ENCODE measurements at places on chromosomes 3 and 15.

- no peak for DNase-seq
These were observed 161.7 kb upstream of the ZNF385D start for GRCh38 chr3:21912711-21913110.

DNA sequence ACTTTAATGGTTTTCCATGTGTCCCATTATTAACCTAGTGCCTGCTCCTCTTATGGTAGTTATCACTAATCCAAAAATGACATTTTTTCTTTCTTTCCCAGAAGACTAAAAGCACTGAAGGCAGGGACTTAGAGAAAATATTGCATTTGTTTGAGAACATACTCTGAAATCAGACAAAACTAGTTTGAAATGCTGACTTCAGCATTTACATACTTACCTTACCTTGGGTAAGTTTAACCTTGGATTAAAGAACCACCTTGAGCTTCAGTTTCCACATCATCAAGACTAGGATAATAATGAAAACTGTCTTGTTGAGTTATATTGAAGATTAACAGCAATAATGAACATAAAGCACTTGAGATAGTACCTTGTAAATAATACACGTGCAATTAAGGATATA is 413.0 kb downstream of the SOX2 start:
- DNase-seq, result no peak

GRCh38 chr3:47892286-47893040 is 89.5 kb downstream of the DHX30 start:
- no peak for DNase-seq

- no peak for DNase-seq
These were observed 311.3 kb downstream of the PLCL2 start for GRCh38 chr3:17195856-17196604.

DNA sequence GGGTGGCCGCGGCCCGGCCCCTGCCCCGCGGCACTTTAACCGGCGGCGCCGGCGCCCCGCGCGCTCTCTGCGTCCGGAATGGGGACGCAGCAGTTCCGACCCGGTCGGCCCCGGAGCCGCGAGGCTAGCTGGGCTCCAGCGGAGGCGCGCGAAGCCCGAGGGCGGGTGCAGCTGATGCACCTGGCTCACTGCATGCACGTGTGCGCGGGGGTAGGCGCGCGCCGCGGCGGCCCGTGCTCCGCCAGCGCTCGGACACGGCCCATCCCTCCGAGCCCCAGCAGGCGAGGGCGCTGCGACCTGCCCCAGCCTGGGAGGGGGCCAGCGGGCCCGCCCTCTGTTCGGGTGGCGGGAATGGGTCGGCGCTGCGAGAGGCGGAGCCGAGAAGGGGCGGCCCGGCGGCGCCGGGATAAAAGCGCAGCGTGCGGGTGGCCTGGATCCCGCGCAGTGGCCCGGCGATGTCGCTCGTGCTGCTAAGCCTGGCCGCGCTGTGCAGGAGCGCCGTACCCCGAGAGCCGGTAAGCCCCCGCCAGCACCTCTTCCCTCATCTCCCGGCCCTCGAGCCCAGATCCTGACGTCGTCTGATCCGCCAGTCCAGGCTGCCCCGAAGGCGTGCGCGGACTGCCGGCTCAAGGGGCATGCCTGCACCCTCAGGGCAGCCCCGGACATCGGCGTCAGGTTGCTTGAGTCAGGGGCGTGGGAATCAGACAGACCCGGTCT is at the start of the genes CHDH and IL17RB:
CHDH (minus strand) TSS at position 286 of the 717 bp plus-strand sequence. CDS start 22,411 bp downstream, outside the sequence.
IL17RB (plus strand) TSS at position 435 of the 717 bp plus-strand sequence; CDS start at position 456, 21 bp downstream.
- DNase-seq, result no peak

DNA sequence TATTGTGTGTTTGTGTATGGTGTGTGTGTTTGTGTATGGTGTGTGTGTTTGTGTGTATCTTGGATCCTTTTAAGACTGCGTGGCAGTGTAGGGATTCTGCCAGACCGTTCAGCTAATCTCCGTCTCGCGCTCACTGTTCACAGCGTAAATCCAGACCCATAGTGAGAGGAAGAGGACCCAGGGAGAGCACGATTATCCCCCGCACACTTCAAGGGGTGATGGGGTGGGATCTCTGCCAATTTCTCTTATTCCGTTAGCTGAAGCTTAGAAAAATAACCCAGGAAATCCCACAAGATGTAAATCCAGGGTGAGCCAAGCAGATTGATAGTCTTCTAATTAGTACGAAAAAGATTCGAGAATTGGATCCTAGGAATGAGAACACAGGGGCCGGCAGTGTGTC is 381.2 kb downstream of the GABRG3 start:
- DNase-seq, result no peak

GRCh38 chr3:125431912-125432790 is 57.0 kb upstream of the ZNF148 start:
- no peak for DNase-seq

DNA sequence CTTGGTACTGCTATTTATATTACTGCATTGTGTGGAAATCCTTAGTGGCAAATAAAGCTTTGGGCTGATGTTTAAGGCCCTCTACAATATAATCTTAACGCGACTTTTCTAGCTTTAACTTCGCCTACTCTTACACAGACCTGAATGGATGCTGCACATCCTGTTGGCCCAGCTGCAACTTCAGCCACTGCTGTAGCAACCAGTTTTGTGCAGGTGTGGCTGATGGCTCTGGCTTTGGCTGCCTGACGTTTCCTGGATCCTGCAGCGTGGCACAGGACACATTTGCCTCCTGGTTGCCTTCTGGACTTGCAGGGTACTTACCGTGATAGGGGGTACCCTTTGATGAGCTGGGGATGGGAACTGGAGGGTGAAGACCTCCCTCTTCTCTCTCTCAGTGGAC is 20.2 kb upstream of the ERICH6 start:
- no peak for DNase-seq

DNA sequence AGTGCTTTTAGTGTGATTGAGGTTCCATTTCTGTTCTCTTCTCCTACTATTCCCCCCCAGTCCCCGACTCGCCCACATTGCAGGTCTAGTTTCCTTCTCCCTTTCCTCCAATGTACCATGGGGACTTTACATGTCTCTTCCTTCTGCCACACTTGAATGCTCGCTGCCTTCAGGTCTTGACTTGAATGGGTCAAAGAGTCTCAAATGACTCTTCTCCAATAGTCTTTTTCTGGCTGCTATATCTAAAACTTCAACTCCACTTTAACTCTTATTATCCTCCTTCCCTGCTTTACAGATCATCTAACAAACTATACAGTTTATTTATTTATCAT is 213.9 kb upstream of the SLC2A2 start:
- no peak for DNase-seq

DNA sequence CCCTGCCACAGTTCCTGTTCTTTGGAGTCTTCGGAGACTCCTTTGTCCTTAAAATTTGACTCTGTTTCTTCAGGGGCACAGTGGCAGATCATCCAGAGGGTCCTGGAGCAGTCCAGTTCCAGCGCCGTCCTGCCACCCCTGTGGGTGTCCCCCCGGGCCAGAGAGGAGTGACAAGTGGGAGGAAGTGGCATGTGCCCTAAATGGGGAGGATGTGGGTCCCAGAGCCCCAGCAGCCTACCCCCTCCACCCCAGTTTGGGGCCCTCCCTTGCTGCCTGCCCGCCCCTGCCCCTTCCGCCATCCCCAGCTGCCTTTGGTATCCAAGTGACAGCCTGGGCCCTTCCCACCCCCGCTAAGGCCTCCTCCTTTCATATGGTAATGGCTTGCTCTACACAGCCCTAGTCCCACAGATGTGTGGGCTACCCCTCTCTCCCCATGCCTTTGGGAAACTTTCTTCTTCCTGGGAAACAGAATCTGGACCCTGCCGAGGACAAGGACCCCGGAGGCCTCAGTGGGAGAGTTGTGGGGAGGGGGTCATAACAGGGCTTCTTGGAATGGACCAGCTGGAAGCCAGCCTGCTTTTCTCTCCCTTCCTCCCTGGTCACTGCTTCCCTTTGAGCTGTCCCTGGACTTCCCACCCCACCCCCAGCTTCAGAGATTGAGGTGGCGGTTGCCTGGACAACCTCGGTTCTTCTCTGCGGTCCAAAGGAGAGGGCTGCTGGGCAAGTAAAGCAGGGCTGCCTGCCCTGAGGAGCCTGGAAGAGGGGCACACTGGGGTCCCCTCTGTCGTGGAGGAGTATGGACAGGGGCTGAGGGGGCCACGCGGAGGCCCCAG is 43.2 kb downstream of the KLHL25 start:
- no peak for DNase-seq

- no peak for DNase-seq
These were observed 278.0 kb downstream of the ZBBX start for GRCh38 chr3:167102071-167102470.

DNA sequence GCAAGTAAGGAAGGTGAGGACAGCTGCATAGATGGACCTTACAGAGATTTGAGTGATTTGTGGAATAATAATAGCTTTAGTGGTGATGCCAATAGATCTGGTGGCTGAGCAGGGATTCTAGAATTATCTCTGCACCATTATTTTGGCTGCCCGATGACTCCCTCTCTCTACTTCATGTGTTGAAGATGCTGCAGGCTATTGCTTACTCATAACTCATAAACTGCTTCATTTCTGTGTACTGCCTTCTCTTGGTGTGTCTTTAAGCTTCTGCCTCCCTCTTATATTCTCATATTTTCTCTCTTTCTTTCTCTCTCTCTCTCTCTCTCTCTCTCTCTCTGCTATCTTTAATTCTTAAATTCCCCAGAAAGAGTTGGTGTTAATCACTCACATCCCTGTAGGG is 256.0 kb upstream of the TRIM42 start:
- DNase-seq, result no peak

- DNase-seq, result no peak
These were observed 34.7 kb downstream of the MYO5A start for GRCh38 chr15:52493968-52494367.

DNA sequence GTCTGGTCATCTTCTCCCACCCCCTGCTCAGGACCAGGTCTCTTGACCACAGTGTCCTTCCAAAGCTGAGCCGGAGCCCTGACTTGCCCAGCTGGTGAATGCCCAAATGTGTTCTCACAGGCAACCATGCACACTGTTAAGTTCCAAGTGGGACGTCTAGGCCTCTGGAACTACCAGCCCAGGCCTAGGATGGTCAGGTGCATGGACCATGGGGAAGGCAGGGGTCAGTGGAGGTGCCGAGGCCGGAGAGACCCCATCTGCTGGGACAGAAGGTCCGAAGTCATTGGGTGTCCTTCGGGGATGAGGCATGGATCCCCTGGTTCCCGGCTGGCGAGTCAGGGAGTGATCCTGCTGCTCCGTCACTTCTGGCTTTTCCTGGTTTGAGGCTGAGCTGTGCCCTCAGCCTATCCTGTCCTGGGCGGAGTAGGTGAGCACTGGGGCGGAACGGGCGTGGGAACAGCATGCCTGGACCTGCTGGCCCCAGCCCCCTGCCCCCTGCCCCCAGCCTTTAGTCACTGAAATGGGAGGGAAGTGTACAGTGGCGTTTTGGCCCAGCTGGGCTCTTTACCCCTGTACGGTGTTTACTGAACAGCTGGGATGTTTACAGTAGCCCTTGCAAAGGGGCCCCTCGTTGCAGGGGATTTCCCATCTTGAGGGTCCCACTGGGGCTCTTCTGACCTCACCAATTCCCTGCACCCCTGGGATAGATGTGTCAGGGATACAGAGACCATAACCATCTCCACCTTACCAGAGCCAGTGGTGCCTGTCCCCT is 12.1 kb downstream of the SEMA3F start:
- no peak for DNase-seq

DNA sequence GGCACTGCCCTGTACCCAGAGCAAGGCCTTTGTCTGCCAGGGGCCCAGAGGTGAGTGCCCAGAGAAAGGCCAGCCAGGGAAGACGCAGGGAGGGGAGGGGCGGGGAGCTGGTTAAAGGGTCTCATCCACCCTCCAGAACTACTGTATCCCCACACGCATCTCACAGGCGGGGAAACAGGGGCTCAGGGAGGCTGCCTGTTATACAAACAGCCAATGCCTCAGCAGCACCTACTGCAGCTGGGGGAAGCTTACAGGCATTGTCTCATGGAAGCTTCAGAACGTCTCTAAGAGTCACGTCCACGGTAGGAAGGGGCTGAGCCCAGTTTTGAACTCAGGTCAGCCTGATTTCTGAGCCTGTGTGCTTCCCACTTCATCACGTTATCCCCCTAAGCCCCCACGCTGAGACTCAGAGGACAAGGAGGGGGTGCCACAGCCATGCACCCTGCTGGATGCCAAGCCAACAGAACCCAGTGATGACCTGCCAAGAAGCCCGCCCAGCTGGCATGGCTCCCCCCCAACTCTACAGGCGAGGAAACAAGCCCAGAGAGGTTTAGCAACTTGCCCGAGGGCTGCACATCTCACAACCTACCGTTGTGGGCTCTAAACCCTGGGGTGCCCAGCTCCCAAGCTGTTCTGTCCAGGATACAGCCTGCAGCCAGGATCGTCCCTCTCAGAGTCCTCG is 54.5 kb downstream of the IQSEC1 start:
- no peak for DNase-seq

- DNase-seq, result no peak
These were observed 650.5 kb upstream of the NR2F2 start for GRCh38 chr15:95679847-95680582.

GRCh38 chr3:43073836-43074220 is 32.1 kb downstream of the POMGNT2 start:
- DNase-seq, result no peak

DNA sequence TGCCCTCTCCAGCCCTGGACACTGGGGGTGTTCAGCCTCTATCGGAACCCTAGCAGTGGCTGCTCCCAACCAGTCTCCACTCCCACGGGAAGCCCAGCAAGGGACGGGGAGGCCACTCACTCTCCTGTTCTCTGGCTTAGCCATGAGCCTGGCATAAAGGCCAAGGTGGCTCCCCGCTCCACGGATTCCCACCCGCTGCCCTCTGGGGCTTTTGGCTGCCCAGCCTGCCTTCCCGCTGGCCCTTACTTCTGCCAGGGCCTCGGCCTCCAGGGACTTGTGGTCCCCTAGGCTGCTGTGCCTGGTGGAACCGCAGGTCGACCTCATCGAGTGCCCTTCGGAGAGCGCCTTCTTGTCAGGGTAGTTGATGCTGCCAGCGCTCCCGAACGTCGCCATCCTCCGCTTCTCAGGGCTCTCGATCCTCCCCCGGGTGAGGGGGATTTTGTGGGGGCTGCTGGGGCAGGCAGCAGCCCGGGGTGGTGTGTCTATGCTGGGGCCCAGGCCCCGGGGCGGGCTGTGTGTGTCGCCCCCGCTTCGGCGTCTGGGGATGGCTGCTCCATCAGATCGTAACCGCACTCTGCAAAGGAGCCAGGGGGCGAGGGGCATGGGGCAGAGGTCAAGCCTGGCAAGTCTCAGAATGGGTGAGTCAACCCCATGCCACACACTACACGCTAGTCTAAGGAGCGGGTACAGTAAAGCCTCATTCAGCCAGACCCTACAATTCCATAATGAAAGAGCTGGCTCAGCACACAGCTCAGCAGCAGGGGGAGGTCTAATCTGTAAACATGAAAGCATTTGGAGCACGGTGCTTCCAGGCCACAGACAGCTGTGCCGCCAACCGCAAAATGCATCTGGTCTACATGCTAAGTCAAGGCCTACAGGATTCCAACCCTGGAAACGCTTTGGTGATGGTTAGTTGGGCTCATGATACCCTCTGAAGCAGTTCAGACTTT is 27.3 kb upstream of the RAD18 start:
- DNase-seq, result no peak

DNA sequence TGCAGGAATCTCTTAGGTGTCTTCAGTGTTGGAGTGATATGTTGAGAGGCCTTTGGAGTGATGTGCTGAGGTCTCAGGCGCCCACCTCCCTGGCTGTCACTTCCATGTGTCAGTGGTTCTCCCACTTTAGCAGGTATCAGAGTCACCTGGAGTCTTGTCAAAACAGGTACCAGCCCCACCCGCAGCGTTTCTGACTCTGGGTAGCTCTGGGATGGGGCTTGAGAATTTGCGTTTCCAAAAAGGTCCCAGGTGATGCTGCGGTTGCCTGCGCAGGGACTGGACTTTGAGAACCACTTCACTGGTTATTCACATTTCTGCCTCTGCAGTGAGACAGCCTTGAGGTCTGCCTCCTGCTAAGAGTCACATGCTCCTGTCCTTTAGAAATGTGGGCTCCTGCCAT is 15.5 kb downstream of the UMPS start:
- DNase-seq, result no peak

Data from stimulated activated CD8-positive, alpha-beta memory T cell treated with anti-CD3 and anti-CD28 coated beads, Interleukin-7, amount 100 ng/mL, for 1 hour (primary cell).